SJSA1 (cell line): ENCODE measurements at places on chromosomes 3 and 15. TPM values are rescaled to one million over a fixed set of nuclear protein-coding genes. Genes with fewer than 3 reads are reported as not detected.

DNA sequence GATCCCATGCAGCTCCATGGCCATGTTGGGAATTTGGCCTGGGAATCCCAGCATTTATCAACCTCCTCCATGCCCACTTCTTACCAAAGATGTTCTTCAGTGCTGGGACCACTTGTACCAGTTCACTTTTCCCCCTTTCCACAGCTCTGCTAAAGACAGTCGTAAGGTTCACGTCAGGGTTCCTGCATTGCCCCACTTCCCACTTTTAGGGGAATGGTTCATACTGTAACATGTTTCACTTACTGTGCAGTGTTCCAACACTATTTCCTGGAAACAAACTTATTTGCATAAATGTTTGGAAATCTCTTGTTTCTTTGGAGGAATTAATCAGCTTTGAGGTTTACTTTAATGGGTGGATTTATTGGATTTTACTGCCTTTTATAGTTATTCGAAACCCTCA lies 17.0 kb downstream of the APH1B start:
- DNase-seq = no peak

NKIRAS1 gene
- 10.2 and 18.1 TPM in 2 replicates for total RNA-seq

CLRN1 gene
- total RNA-seq = not detected in 2 replicates

BUB1B gene
- 74.1 and 91.0 TPM in 2 replicates for total RNA-seq

GRIP2 gene
- 4.0 and 5.3 TPM in 2 replicates for total RNA-seq

DNA sequence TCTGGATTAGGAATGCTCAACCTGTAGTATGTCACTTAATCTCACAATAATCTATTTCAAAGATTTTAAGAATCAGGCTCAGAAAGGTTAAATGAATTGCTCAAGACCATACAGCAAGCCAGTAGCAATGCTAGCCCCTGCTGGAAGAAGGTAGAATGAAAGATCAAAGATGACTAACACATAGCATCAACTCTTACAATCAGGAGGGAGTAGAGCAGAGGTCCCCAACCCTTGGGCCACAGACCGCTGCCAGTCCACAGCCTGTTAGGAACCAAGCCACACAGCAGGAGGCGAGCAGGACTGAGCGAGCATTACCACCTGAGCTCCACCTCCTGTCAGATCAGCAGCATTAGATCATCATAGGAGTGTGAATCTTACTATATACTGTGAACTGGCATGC lies 15.5 kb upstream of the GATM start:
- no peak for DNase-seq

- DNase-seq = peak; percentile 96
Measured at GRCh38 chr15:78065284-78065872, 12.1 kb downstream of the TBC1D2B start.

STRA6 gene
- total RNA-seq = 0.18 TPM in 1 of 2 replicates, not detected in the other

- no peak for DNase-seq
Measured at GRCh38 chr3:53823026-53823955, 22.9 kb downstream of the CHDH start.
